ENCODE measurements at places on chromosomes 3 and 15.

DNA sequence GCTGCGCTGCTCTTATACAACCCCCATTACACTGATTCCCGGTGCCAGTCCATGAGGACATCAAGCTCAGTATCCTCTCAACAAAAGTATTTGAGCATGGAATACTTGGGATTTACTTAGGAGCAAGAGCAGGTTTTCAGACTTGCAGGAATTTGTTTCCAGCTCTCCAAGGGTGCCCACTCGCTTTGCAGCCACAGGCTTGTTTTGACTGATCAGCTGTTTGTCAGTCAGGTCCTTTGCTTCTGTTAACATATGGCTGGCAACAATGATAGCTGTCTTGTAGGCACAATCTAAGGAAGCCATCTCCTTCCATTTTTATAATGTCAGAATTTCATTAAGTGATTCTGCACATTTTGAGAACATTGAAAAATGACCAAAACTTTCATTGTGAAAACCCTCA is 38.2 kb upstream of the MCF2L2 start:
- DNase-seq = no peak

GRCh38 chr3:143726727-143727126 is 121.5 kb downstream of the SLC9A9 start:
- DNase-seq = no peak

DNA sequence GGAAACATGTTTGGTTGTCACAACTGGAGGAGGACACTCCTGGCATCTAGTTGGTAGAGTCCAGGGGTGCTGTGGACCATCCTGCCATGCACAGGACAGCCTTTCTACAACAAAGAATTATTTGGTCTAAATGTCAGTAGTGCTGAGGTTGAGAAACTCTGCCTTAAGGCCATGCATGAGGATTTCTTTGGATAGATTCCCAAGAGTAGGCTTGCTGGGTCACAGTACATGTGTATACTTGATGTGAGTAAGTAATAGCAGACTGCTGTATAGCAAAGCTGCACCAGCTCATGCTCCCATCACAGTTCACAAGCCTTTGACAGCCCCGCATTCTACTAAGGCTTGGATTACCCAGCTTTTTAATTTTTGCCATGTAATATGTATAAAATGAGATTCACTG is 151.3 kb downstream of the MFSD1 start:
- DNase-seq = peak; percentile 21

DNA sequence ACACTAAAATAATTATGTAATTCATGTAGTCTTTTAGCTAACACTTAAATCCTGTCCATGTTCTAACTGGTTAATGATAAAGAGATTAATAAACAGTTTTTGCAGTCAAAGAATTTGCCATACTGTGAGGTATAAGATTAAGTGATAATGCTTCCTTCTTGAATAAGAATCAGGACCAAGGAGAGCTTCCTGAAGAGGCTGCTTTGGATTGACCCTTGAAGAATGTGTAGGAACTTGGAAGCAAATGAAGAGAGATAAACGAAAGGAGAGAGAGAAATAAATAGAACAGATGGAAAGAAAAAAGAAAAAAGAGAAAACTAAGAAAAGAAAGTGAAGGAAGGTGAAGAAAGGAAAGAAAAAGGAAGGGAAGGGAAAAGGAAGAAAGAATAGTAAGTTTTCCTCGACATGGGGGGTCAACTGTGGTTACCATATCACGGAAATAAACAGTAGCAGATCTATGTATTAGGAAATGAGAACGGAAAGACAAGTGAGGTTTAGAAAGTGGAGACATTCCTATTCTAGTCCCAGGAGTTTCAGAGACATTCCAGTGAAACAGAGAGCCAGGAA is 539.8 kb downstream of the FGF12 start:
- DNase-seq = no peak

DNA sequence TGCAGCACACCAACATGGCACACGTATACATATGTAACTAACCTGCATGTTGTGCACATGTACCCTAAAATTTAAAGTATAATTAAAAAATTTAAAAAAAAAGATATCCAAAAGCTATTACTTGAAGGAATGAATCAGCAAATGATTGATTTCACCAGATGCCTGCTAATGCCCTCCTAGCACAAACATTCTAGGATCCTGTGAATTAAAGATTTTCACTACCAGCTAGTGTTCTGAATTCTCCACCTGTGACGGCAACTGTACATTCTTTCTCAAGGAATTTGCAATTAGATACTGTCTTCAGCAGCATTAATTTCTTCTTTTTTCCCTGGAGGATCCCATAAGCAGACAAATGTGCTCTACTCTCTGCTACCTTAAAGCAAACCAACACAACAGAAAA is 694.9 kb downstream of the NTRK3 start:
- DNase-seq = no peak

GRCh38 chr3:195568630-195569029 is 15.1 kb downstream of the APOD start:
- DNase-seq = no peak

GRCh38 chr3:60932643-60933042 is 318.6 kb downstream of the FHIT start:
- DNase-seq = peak; percentile 55

DNA sequence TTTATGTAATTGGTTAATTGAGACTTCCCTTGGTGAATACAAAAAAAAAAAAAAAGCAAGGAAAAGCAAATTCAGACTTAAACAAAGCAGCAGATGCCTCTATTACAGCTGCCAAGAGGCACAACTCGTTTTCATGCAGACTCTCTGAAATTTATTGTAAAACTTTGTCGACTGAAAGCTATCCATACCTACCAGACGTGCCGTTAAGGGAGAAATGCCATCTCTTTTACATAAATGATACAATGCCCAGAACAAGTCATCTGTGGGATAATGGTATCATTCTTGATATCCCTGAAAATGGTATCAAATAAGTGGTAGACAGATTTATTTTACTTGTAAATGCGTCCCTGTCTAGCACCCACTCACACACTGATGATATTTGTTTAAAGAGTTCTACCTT is 724.2 kb downstream of the NSUN3 start:
- no peak for DNase-seq

DNA sequence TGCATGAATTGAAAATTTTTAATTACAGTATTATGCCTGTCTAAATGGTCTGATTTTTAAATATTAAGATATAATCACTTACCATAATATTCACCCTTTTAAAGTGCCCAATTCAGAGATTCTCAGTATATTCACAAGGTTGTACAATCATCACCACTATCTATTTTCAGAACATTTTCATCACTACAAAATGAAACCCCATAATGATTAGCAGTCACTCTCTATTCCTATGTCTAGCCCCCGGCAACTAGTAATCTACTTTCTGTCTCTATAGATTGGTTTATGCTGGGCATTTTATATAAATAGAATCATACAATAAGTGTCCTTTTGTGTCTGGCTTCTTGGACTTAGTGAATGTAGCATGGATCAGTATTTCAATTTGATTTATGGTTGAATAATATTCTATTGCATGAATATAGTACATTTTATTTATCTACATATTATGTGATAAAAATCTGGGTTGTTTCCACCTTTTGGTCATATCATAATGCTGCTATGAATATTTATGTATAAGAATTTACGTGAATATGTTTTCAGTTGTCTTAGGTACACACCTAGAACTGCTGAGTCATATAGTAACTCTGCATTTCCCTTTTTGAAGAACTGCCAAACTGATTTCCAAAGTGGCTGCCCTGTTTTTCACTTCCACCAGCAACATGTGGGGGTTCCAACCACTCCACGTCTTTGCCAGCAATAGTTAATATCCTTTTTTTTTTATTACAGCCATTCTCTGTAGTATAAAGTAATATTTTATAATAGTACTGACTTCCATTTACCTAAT is 485.7 kb upstream of the ZNF385D start:
- peak; percentile 17 for DNase-seq

- no peak for DNase-seq
Measured at GRCh38 chr15:101132390-101133180, 119.3 kb downstream of the CHSY1 start.

DNA sequence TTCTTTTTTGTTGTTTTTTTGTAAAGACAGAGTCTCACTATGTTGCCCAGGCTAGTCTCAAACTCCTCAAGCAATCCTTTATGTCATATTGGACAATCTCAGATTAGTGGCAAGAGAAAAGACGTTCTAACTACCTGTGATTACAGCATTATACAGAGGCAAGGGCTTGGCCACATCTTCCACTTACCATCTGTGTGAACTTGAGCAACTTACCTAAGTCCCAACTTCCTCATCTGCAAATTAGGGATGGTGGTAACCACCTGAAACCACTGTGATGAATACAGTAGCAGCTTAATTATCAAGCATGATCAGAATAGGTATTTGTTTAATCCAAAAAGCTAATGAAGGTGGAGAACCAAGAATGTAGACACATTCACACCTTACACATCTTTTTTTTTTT is 16.1 kb downstream of the LRRC2 start:
- no peak for DNase-seq

DNA sequence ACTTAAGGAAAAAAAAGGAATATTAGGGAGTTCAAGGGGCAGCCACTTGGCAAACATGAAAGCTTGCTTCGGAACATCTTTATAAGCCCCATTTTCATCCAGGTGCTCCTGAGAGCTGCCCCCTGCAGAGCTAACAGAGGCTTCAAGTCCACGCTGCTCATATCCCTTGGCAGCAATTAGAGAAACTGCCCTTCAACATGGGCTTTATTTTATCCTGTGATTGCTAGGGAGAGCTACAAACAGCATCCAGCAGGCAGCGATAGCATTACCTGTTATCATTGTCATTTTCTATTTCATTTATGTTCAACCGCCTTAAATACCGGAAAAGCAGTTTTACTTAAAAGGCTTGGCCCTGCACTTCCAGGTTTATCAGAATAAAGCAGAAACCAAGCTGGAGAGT is 68.4 kb upstream of the MCTP2 start:
- DNase-seq = no peak

- DNase-seq = peak; percentile 81
Measured at GRCh38 chr3:65398953-65399352, 639.8 kb downstream of the MAGI1 start.

- DNase-seq = no peak
Measured at GRCh38 chr3:151839313-151839631, 25.4 kb downstream of the AADAC start.

DNA sequence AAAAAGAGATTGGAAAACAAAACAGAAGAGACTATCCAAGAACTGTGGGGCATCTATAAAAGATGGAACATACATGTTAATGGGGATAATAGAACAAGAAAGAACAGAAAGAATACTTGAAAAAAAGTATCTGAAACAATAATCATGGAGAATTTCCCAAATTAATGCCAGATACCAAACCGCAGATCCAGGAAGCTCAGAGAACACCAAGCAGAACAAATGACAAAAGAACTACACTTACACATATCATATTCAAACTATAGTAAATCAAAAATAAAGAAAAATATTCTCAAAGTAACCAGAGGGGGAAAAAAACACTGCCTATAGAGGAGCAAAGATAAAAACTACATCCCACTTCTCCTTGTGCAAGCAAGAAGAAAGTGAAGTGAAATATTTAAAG is 40.0 kb downstream of the CLASP2 start:
- no peak for DNase-seq

GRCh38 chr3:65936908-65937638 is 101.6 kb downstream of the MAGI1 start:
- no peak for DNase-seq

DNA sequence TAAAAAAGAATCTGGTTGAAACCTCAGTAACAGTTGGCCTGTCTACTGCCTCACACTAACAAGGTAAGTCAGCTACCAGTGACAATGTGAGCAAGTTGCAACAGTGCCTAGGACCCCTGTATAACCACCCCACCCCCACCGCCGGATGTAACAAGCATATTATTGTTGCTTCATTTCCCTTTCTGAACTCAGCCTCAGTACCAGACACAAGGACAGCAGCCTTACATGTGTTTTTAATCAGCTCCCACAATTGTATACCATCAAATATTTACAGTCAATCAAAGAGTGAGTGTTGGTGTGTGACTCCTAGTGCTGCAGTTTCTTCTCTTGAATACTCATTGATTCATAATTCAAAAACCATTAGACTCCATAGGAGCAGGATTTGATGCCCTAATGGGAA is 96.4 kb downstream of the PYDC2 start:
- no peak for DNase-seq

DNA sequence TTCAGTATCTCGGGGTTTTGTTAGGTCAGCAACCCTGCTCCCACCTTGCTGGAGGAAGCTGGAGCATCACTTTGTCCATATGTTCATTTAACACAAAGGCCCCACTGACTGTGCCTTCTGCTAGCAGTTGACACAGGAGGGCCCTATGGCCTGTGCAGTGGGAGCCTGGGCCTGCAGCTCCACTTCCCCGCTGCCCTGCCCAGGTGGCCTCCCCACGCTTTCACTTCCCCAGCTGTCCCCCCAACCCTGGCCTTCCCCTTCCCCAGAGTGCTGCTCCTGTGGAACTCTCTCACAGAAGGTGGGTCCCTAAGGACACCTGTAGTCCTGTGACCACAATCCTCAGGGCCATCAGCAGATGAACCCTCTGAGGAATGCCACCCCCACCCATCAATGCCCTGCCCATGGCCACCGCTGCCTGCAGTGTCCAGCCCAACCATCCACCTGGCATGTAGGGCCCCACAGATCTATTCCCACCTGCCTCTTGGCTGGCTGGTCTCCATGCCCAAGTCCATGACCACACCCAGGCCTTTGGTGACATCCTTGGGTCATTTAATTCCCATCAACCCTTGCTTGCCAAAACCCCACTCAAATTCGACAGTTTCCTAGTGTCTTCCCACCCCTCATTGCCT is 13.5 kb downstream of the TBC1D21 start:
- no peak for DNase-seq

- DNase-seq = no peak
Measured at GRCh38 chr3:13477943-13478342, 2.2 kb upstream of the HDAC11 start.

DNA sequence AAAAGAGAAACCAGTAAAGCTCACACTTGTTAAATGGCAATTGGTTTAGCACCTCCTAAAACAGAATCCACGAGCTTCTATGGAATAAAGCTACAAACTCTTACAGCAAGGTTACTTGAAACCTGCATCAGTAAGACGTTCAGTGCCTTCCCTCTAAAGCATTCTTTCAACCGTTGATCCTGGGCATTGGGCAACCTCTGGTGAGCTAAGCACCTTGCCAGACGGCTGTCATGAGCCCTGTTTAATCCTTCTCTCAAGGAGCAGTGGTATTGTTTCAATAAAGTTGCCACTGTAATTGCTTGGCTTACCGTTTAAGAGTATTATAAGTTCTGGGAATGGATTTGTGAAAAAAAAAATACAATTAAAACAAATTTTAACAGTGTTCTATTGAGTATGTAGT is 75.0 kb downstream of the COL8A1 start:
- DNase-seq = no peak

GRCh38 chr15:64596701-64597476 is 136.5 kb downstream of the ZNF609 start:
- no peak for DNase-seq

DNA sequence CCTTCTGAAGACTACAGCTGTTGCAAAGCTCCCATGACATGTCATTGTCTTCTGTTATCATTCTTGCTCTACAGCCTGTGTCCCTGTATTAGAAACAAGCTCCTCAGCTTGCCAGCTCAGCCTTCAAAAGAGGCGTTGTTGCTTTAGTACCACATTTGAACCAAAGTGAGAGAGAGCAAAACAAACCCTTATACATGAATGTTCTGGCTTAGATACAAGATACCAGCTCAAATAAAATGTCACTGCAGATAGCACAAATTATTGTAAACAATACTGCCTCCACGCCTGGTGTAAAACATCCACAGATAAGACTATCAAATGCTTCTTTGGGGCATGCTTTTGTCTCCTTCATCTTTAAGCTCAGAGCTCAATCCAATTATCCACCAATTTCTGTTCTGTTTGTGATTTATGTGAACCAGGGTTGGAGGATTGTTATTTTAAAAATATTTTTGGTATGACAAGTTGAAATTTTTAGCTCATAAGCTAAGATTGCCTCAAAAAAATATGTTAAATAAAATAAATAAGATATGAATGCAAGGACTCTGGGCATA is 403.6 kb upstream of the CDIN1 start:
- DNase-seq = no peak

GRCh38 chr3:34090876-34091275 is 292.4 kb downstream of the PDCD6IP start:
- no peak for DNase-seq
